ENCODE measurements at places on chromosomes 3 and 15.

GRCh38 chr3:119340014-119340413, 45.8 kb downstream of the ARHGAP31 start:
- DNase-seq, result no peak

DNA sequence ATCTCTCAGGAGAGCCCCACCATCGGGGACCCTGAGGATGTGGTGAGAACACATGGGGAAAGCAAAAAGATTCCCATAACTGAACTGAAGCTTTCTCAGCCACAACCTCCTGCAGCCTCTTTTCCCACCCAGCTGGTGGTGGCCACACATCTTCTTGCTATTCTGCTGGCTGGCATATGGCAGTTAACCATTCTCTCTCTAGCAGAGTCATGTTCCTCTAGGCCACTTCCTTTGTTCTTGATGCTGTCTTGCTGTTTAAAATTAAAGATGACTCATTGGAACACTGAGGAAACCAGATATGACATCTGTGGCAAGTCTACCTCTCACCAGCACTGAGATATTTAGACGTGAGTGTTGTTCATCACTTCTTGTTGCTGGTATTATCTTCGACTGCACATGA, 180.3 kb upstream of the ROBO2 start:
- DNase-seq, result no peak

GRCh38 chr3:37642670-37643598, 218.7 kb upstream of the CTDSPL start:
- DNase-seq, result no peak

GRCh38 chr3:21357241-21357640, 393.8 kb downstream of the ZNF385D start:
- DNase-seq, result no peak

GRCh38 chr15:26050984-26051383, 187.9 kb upstream of the ATP10A start:
- no peak for DNase-seq

DNA sequence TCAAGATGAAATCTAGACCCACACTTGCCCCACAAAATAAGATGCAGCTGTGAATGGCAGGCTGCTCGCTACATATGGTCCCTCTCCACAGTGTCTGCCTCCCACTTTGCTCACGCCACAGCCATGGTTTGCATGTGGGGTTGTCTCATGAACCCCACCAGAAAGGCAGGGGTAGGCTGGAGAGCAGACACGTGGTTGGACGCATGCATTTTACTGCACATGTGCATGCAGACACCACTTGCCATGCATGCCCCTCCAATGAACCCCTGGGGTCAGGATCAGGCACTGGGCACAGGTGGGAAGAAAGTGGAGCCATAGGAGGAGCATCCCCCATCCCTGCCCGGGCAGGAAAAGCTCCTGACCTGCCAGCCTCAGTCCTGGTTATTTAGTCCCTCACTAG, 20.7 kb downstream of the SCN5A start:
- no peak for DNase-seq

DNA sequence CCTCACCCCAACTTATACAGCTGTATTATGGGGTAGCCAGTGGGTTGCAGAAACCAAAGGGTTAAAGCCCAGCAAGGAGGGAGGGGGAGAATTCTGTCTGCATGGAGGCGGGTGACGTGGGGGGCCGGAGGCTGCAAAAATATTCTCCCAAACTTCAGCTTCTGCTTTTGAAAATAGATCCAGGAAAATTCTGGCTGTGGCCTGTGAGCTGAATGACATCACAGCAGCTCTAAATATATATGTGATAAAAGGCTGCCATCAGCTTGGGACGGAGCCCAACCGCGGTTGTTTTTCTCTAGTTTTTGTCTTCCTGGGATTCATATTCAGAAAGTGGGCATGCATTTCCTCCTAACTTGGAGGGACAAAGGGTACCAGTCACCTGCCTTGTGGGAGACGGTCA, 27.6 kb downstream of the MAPKAPK3 start:
- no peak for DNase-seq

All from GM04504 (cell line).